ENCODE measurements at places on chromosomes 7 and 10.

DNA sequence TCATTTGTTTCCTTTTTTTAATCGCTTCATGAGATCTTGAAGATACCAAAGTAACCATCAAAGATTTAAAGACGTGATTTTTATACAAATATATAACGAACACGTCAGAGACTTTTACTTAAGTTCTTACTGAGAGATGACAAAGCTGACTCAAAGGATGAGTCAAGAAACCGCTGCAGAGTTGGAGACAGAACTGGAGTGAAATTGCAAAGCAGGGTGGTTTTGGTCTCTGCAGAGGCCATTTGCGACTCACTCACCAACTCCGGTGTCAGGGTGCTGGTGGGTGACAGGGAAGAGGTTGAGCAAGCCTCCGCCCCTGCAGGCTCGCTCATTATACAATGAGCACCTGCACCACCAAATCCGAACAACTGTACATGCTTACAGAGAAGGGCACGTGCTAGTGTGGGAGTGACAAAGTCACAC, 75.2 kb downstream of the DNAJB6 start:
- peak; percentile 95 for DNase-seq

GRCh38 chr7:150745876-150746275, 8.7 kb downstream of the GIMAP5 start:
- no peak for DNase-seq

- no peak for DNase-seq
Observed at GRCh38 chr7:77651575-77652162, 44.6 kb upstream of the RSBN1L start.

GRCh38 chr10:47048526-47048905, 137.3 kb downstream of the PTPN20 start:
- no peak for DNase-seq

- DNase-seq, result no peak
Observed at GRCh38 chr7:138919216-138919615, 62.0 kb downstream of the KIAA1549 start.

GRCh38 chr10:77479586-77479985, 158.0 kb downstream of the KCNMA1 start:
- no peak for DNase-seq

GRCh38 chr7:33050535-33051318, 11.8 kb downstream of the NT5C3A start:
- DNase-seq, result no peak

- DNase-seq, result no peak
Observed at GRCh38 chr10:69879634-69880257, 78.0 kb downstream of the COL13A1 start.

Data from H54 (cell line).